ENCODE measurements at places on chromosomes 2 and 18.
A peak's percentile ranks its signal among the peaks of the same experiment; 100 is the strongest.

DNA sequence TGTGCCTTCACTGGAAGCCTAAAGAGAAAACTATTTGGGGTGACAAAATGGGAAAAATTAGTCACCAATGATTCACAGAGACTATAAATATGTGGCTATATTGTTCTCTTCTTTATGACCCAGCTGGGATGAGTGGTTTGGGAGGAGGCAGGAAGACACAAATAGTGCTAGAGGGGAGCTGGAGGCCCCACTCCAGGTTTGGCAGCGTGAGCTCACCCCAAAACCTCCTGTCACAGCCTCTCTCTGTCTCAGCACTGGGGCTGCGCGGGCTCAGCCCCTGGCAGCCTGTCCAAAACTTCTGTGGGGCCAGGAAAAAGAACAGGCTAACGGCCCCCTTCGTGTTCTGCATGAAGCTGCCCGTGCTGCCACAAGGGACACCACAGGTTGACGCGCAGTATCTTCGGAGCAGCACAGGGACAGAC, 73.2 kb upstream of the LCLAT1 start:
- H3K4me1 ChIP-seq = peaks cover 31% of the 10 kb centered on the region
- H3K27ac ChIP-seq = no peak overlapping the region
- no peaks in the 10 kb centered on the region for H3K36me3 ChIP-seq
- H3K27me3 ChIP-seq = no peaks in the 10 kb centered on the region

- no peak for DNase-seq
- no peaks in the 10 kb centered on the region for H3K36me3 ChIP-seq
- H3K4me3 ChIP-seq = no peak overlapping the region
Measured at GRCh38 chr2:40243581-40244187, 208.2 kb downstream of the SLC8A1 start.

GRCh38 chr2:11985817-11986566, 239.6 kb downstream of the LPIN1 start:
- H3K4me3 ChIP-seq = no peak overlapping the region
- H3K36me3 ChIP-seq = no peaks in the 10 kb centered on the region
- no peak for DNase-seq
- H3K4me1 ChIP-seq = no peaks in the 10 kb centered on the region
- no peaks in the 10 kb centered on the region for H3K27me3 ChIP-seq

DNA sequence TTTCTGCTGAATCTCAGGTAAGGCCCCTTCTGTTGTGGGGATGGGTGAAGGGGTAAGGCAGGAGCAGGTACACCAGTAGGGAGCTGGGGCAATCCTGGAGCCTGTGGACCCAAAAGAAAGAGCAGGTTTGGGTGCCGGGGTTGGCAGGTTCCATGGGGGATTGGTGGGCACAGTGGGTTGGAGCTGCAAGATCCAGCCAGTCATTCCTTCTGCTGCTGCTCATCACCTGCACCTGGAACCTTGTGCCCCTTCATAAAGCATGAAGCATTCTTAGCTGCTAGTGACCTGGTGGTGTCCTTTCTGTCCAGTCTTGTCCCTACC, 24.9 kb downstream of the FHOD3 start:
- peaks cover 21% of the 10 kb centered on the region for H3K27me3 ChIP-seq
- H3K4me1 ChIP-seq = no peaks in the 10 kb centered on the region

DNA sequence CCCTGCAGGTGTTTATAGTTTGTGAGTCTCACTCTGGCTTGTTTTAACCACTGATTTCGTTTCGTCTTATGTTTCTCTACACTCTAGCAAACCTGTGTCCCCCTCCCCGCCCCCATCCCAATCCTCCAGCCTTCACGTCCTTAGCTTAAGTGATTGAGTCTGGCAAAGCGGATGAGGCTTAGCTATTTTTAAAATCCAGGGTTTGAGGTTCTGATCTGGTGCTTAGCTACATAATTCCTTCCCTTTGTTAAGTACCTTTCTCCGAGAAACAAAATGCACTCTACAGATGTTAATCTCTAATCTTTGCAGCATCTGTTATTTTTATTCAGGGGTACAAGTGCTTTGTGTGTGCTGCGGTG, 7.8 kb downstream of the AGAP1 start:
- peaks cover 62% of the 10 kb centered on the region for H3K27me3 ChIP-seq
- no peaks in the 10 kb centered on the region for H3K36me3 ChIP-seq
- DNase-seq = no peak
- H3K27ac ChIP-seq = no peak overlapping the region

- H3K27ac ChIP-seq = peak overlapping the region; percentile 16
- DNase-seq = no peak
- H3K4me1 ChIP-seq = no peaks in the 10 kb centered on the region
- H3K4me3 ChIP-seq = no peak overlapping the region
- H3K27me3 ChIP-seq = no peaks in the 10 kb centered on the region
- H3K36me3 ChIP-seq = no peaks in the 10 kb centered on the region
Measured at GRCh38 chr2:39584283-39584965, 81.3 kb upstream of the TMEM178A start.

DNA sequence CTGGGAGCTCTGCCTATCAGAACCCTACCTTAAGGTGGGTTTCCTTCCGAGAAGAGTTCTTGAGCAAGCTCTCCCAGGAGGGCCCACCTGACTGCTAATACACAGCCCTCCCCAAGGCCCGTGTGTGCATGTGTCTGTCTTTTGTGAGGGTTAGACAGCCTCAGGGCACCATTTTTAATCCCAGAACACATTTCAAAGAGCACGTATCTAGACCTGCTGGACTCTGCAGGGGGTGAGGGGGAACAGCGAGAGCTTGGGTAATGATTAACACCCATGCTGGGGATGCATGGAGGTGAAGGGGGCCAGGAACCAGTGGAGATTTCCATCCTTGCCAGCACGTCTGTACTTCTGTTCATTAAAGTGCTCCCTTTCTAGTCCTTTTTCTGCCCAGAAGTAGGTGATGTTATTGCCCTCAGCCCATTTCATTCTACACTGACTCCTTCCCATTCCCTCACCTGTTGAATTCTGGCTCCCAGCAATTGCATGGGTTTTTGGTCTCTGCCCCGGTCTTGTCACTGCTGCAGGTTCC, 6.5 kb downstream of the TMEM37 start:
- H3K36me3 ChIP-seq = no peaks in the 10 kb centered on the region
- no peak overlapping the region for H3K27ac ChIP-seq
- DNase-seq = no peak
- H3K27me3 ChIP-seq = peaks cover 19% of the 10 kb centered on the region
- no peaks in the 10 kb centered on the region for H3K4me1 ChIP-seq

- no peak for DNase-seq
- no peak overlapping the region for H3K4me3 ChIP-seq
- no peak overlapping the region for H3K27ac ChIP-seq
- H3K27me3 ChIP-seq = peaks cover 10% of the 10 kb centered on the region
- no peaks in the 10 kb centered on the region for H3K4me1 ChIP-seq
- H3K36me3 ChIP-seq = no peaks in the 10 kb centered on the region
Measured at GRCh38 chr2:216829533-216829932, 30.3 kb downstream of the TNP1 start.

- no peak overlapping the region for H3K4me3 ChIP-seq
- DNase-seq = no peak
- H3K27me3 ChIP-seq = no peaks in the 10 kb centered on the region
- H3K27ac ChIP-seq = no peak overlapping the region
- no peaks in the 10 kb centered on the region for H3K36me3 ChIP-seq
- peaks cover 39% of the 10 kb centered on the region for H3K4me1 ChIP-seq
Measured at GRCh38 chr2:102060047-102060446, 68.3 kb downstream of the IL1R2 start.

DNA sequence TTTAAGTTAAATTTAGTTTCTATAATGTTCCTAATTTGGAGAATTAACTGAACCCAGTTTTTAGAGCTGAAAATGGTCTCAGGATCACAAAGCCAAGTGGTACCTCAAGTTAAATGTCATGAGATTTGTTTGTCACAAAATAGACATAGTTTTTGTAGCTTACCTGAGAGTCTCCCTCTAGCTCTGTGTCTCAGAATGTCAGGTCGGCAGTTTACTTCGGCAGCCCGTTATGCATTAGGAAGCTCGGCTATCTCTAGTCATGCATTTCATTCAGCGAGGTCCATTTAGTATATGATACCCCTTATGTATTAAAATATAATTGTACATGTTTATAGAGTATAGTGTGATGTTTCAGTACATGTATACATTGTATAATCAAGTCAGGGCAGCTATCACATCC, 155.6 kb downstream of the EML6 start:
- H3K4me3 ChIP-seq = no peak overlapping the region
- no peak overlapping the region for H3K27ac ChIP-seq
- no peaks in the 10 kb centered on the region for H3K4me1 ChIP-seq
- peaks cover 3% of the 10 kb centered on the region for H3K27me3 ChIP-seq
- no peaks in the 10 kb centered on the region for H3K36me3 ChIP-seq

- DNase-seq = peak; percentile 67
- H3K27me3 ChIP-seq = no peaks in the 10 kb centered on the region
- no peak overlapping the region for H3K4me3 ChIP-seq
- no peaks in the 10 kb centered on the region for H3K36me3 ChIP-seq
Measured at GRCh38 chr2:190791347-190791975, 89.2 kb upstream of the GLS start.
